NB4 (cell line): ENCODE measurements at places on chromosomes 1 and 21.

DNA sequence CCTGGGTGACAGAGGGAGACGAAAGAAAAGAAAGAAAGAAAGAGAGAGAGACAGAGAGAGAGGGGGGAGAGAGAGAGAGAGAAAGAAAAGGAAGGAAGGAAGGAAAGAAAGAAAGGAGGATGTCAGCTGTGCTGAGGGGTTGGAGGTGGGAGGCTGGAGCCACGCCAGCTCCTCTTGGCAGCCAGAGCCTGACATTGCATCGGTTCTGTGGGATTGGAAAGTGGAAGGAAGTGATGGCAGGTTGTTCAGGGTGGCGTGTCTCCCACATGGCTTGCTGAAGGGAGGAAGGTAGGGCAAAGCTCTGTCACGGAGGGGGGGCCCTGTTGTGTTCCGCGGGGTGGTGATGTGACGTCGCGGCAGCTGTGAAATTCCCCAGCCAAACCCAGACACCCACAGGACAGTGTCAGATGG, 30.7 kb downstream of the EIF2D start:
- no peak for DNase-seq

DNA sequence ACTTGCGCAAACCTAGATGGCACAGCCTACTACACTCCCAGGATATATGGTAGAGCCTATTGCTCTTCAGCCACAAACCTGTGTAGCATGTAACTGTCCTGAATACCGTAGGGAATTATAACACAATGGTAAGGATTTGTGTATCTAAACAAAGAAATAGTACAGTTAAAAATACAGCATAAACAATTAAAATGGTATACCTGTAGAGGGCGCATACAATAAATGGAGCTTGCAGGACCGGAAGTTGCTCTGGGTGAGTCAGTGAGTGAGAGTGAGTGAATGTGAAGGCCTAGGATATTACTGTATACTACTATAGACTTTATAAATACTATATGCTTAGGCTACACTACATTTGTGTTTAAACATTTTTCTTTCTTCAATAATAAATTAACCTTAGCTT, 99.3 kb downstream of the PLD5 start:
- DNase-seq: peak; percentile 34

- DNase-seq: no peak
Measured at GRCh38 chr21:45326891-45327440, 39.3 kb upstream of the POFUT2 start.

DNA sequence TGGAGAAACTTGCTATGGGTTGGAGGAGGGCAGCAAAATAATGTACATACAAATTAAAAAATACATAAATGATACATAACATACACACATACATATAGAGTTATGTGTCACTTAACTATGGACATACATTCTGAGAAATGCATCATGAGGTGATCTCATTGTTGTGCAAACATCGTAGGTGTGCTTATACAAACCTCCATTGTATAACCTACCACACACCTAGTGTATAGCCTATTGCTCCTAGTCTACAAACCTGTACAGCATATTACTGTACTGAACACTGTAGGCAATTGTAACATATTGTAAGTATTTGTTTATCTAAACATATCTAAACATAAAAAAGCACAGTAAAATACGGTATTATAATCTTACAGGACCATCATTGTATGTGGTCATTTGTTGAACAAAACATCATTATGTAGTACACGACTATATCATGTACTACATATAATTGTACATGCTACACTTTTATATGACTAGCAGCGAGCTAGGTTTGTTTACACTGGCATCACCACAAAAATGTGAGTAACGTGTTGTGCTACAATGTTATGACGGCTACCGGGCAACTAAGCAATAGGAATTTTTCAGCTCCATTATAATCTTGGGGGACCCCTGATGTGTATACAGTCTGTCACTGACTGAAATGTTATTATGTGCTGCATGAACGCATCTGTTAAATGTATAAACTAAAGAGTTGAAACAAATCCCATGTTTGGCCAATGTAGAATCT, 35.5 kb downstream of the ITGB3BP start:
- no peak for DNase-seq

DNA sequence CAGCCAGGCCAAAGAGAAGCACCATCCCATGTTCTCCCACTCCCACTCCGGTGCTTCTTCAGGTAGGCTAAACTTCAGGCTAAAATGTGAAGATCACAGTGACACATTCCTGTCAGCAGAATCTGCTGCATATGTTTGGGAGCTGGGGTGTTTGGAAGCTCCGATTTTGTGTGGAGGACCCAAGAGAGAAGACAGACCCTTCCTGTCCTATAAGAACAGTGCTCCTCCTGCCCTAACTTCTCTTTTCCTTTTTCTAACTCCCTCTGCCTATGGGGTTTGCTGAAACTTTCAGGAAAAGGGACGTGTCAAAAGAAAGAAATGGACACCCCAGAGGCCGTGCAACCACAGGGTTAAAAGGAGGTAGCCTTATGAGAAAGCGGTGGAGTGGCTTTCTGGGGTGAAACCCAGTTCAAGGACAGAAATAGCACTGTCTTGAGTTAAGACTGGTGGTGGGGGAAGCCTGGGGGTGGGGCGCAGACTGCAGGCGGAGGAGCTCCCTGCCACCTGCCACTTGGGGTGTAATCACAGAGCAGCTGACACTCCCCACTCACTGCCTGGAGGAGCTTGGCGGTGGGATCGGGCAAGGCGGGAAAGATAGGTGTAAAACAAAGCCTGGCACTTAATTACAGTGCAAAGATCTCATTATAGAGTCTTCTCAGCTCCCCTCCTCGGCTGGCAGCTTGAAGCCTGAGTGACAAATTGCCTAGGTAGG, 645 bp upstream of the TLR5 start:
- DNase-seq: peak; percentile 72

DNA sequence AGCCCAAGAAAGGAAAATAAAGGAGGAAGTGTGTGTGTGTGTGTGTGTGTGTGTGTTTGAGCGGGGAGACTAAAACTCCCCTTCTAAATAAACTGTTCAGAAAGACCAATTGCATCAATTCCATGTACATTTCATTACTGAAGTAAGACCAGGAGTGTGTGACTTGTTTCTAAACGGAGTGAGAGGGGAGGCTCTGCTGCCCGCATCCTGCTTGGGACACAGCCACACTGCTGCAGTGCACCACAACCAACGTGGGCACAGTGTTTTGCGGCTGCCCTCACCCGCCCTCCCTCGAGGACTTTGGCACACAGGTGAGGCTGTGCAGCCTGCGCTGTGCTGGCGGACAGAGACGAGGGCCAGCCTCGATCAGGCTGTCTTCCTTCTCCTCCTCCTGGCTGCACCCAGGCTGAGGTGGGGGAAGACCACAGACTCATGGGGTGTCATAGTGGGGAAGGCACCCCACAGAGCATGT, 31.0 kb upstream of the H6PD start:
- DNase-seq: no peak
